ENCODE measurements at places on chromosomes 3 and 15.
A peak's percentile ranks its signal among the peaks of the same experiment; 100 is the strongest.

DNA sequence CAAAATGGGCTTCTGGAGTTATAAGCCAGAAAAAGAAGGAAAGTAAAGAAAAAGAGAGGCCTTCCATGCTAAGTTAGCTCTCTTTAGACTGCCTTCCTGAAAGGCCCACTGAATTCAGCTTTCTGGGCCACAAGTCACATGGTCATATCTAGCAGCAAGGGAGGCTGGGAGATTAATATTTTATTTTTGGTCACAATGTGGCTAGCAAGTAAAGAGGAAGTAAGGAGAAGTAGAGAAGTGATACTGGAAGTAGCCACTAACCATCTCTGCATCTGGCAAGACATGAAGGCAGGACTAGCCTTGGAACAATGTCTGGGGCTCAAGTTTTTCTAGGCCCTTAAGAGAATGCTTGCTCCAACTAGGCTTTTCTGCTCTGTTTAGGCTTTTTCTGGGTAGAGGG, 81.8 kb upstream of the UBE2E1 start:
- DNase-seq: no peak

- no peak for DNase-seq
Measured at GRCh38 chr3:73540969-73541740, 83.6 kb downstream of the PDZRN3 start.

GRCh38 chr3:113288881-113289280, 77.5 kb downstream of the BOC start:
- DNase-seq: no peak

GRCh38 chr3:145244327-145244726, 916.7 kb downstream of the PLOD2 start:
- no peak for DNase-seq

GRCh38 chr15:92184679-92185230, 208.9 kb upstream of the ST8SIA2 start:
- DNase-seq: no peak

GRCh38 chr3:125200731-125201139, 11.8 kb downstream of the SLC12A8 start:
- no peak for DNase-seq

DNA sequence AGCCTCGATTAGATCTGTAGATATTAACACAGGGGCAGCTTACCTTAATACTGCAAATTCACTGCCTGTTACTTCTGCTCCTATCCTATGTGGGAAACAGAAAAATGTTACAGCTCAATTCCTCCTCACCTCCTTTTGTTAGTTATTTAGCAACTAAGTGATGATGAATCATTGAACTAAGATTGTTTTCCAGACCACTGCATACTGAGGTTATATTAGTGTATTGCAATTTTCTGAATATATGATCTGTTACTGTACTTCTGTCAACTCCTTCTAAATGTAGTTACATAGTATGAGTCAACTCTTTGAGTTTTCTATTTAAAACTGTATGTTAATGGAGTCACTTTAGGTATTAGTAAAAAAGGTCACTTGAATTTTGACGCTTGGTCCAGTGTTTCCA, 331.5 kb upstream of the SLCO3A1 start:
- DNase-seq: no peak

GRCh38 chr3:139561959-139562676, 22.6 kb upstream of the RBP1 start:
- no peak for DNase-seq

DNA sequence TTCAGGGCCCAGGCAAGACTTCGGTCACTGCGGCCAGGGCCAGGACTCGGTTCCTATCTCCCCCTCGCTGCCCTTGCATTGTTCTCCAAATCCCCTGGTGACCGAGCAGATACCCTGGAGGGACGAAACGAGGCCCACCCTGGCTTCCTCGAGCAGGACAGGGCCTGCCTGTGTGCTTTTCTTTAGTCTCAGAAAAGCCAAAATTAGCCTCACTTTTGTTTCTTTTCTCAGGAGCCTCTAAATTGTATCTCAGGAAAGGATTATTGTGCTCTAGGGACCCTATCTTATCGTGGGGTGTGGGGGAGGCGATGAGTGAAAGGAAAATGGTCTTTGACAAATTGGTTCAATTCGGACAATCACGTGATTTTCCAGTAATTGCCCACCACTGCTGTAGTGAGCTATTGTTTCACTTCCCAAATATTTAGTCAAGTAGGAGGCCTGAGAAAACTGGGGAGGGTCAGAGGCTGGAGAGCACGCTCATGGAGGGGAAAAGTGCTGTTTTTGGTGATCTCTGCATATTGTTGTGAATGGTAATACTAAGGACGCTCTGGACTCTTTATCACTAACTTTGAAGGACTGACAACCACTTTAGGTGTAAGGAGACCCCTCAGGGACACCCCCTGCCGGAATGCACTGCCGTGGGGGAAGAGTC, 61.6 kb downstream of the TMEM44 start:
- DNase-seq: no peak

GRCh38 chr3:115913069-115913686, 289.9 kb downstream of the GAP43 start:
- DNase-seq: no peak

DNA sequence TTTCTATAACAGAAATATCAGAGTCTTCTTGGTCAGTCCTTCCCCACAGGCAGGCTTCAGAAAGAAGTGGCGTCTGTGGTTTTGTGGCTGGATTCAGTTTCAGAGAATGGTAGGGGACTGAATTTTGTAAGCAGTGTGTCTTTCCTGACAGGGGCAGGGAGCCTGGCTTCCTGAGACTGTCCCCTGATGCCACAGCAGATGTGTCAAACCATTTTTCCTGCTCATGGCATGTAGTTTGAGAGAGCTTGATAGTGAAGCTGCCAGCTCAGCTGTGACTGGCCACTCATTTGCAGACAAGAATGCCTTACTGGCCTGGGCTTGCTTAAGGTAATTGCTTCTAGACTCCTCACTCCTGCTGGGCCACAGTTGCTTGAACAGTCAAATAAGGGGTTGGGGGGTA, 26.4 kb downstream of the LARS2 start:
- no peak for DNase-seq

GRCh38 chr3:42118762-42119361, 27.7 kb downstream of the TRAK1 start:
- DNase-seq: no peak

DNA sequence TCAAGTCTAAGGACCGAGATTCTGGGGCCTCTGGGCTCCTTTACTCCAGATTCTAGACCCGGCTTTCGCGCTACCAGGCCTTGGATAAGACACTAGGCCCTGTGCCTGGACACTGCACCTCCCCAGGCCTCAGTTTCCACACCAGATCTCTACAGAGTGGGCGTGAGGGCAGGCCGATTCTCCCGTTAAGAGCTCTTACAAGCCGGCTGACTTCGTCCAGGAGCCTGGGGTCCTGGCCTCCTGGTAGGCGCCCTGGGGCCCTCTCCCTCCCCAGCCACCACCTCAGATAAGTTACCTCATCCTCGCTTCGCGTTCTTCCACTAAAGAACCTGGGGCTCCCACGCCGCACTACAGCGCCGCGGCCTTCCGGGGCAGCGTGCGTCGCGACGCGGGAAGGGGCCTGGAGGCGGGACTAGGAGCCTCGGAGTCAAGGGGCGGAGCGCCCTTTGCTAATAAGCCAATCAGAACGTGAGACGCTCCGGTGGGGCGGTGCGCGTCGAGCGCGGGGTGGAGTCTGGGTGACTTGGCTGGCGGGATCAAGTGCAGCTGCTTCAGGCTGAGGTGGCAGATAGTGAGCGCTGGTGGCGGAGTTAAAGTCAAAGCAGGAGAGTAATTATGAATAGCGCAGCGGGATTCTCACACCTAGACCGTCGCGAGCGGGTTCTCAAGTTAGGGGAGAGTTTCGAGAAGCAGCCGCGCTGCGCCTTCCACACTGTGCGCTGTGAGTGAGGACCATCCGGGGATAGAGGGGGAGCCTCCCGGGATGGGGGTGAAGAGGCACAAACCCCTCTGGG, at the start of the genes EAF2 and IQCB1:
EAF2 (plus strand) TSS at position 539 of the 794 bp plus-strand sequence; CDS start at position 616, 77 bp downstream.
IQCB1 (minus strand) TSS at position 390 of the 794 bp plus-strand sequence. CDS start 6,100 bp downstream, outside the sequence.
- DNase-seq: peak; percentile 96

GRCh38 chr3:167675848-167676247, 22.1 kb upstream of the WDR49 start:
- DNase-seq: no peak

DNA sequence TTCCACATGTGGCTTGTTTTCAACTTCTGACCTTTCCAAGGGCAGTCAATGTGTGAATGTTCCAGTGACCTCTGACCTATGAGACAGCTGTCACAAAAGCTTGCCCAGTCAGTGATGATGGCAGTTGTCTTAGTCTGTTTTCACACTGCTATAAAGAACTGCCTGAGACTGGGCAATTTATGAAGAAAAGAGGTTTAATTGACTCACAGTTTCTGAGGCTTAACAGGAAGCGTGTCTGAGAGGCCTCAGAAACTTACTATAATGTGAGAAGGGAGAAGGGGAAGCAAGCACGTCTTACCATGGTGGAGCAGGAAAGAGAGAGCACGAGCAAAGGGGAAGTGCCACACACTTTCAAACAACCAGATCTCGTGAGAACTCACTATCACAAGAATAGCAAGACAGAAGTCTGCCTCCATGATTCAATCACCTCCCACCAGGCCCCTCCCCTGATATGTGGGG, 95.6 kb downstream of the ECT2 start:
- no peak for DNase-seq

- DNase-seq: no peak
Measured at GRCh38 chr3:14938954-14939353, 8.4 kb upstream of the NR2C2 start.

GRCh38 chr15:59298225-59298853, 74.3 kb downstream of the MYO1E start:
- peak; percentile 17 for DNase-seq
